AG20443 (cell line): ENCODE measurements at places on chromosomes 7 and 10.

- DNase-seq: no peak
Measured at GRCh38 chr10:110443239-110444003, 54.3 kb upstream of the DUSP5 start.

- no peak for DNase-seq
Measured at GRCh38 chr7:111883241-111883640, 320.9 kb upstream of the IMMP2L start.

DNA sequence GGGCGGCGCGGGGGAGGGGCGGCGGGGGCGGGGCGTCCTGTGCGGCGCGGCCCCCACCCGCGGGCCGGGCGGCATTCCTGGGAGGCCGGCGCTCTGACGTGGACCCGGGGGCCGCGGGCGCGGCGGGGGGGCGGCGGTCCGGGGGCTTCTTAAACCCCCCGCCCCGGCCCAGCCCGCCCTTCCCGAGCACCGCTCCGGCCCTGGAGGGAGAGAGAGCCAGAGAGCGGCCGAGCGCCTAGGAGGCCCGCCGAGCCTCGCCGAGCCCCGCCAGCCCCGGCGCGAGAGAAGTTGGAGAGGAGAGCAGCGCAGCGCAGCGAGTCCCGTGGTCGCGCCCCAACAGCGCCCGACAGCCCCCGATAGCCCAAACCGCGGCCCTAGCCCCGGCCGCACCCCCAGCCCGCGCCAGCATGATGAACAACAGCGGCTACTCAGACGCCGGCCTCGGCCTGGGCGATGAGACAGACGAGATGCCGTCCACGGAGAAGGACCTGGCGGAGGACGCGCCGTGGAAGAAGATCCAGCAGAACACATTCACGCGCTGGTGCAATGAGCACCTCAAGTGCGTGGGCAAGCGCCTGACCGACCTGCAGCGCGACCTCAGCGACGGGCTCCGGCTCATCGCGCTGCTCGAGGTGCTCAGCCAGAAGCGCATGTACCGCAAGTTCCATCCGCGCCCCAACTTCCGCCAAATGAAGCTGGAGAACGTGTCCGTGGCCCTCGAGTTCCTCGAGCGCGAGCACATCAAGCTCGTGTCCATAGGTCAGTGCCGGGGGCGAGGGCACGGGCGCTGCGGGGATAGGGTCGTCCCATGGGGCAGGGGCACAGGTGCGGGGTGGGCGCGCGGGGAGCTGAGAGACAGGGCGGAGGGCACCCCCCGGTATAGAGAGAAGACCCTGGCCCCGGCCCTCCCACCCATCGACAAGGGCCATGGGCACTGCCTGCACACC, at the start of gene FLNC:
Gene FLNC, plus strand, starts transcription at position 176 of the 947 bp plus-strand sequence. Its CDS starts 232 bp downstream, at position 408.
- DNase-seq: peak; percentile 92

GRCh38 chr7:79149831-79150230, 303.6 kb downstream of the MAGI2 start:
- no peak for DNase-seq

- peak; percentile 56 for DNase-seq
Measured at GRCh38 chr10:5434017-5434753, 21.8 kb downstream of the NET1 start.

- no peak for DNase-seq
Measured at GRCh38 chr7:164882-165660, 27.3 kb upstream of the FAM20C start.

DNA sequence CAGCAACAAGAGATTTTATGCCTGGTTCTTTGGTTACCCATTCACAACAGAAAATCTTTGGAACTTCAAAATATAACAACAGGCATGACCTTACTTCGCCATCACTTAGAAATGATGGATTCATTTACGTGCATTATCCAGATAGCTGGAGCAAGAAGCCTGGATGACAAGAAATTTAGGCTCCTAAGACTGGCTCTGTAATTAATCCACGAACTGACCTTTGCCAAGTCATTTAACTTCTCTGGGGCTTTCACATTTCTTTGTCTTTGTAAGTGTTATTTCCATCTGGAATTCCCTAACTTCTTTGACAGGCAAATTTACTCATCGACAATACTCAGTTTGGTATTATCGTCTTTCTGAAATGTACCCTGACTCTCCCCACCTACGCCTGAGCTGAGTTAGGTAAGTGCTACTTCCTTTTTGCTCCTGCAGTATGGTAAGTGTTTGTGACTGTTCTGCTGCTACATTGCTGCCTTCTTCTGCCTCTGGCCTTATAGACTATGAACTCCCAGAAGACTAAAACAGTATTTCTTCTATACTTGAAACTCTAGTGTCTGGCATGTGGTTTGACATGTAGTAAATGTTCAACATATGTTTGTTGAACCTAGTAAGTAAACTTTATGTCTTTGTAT, 5.5 kb upstream of the MDFIC start:
- DNase-seq: no peak

DNA sequence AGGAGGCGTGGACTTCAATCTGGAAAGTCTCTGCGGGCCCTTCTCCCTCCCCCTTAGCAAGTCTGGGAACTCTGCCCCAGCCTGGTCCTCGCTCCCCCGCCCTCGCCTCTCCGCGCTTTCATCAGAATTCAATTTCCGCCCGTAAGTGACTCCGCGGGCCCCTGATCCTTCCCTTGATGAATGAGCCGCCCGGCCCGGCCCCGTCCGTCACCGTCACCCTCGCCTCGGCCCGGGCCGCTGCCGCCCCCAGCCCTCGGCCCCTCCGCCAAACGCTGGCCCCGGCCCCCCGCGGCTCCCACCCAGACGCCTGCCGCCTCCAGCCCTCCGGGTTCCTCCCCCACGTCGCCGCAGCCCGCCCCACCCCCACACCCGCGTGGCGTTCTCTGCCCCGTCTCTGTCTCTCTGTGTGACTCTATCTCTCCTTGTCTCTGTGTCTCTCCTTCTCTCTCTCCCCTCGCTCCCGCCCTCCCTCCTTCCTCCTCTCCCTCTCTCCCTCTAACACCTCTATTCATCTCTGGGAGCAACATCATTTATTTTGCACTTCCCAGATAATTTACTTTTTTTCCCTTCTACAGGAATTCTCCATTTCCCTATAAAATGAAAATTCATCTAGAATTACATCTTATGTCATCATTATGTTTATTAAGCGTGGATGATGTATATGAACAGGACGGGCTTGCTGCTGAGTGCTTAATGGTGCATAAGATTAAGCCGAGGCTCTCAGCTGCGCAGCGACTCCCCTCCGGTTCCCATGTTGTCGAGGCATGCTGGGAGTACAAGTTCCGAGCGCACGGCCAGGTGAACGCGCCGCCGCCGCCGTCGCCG, 91.2 kb upstream of the PAX2 start:
- peak; percentile 53 for DNase-seq
